ENCODE measurements at places on chromosomes 11 and 22. TPM values are rescaled to one million over a fixed set of nuclear protein-coding genes. Genes with fewer than 3 reads are reported as not detected.

DNA sequence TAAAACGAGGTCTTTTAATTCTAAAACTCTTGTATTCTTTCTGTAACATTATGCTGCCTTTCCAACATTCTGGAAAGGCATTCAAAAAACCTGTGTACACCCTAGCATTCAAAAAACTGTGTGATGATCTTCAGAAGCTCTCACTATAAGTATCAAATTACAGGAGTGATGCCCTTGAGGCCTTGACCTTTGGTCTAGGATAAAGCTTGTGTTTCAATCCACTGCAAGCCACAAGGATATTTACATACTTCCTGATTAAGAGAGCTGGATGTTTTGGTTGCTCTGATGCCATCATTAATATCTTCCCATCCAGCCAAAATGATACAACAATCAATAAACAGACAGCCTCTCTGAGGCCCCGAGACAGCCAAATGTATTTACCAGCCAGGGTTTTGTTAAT is 11.9 kb downstream of the CLPB start:
- no peak overlapping the region for H3K4me3 ChIP-seq
- no peaks in the 10 kb centered on the region for H3K27me3 ChIP-seq
- H3K36me3 ChIP-seq = no peaks in the 10 kb centered on the region

- DNase-seq = peak; percentile 44
- H3K27ac ChIP-seq = no peak overlapping the region
- no peaks in the 10 kb centered on the region for H3K36me3 ChIP-seq
- H3K27me3 ChIP-seq = peaks cover 13% of the 10 kb centered on the region
These were observed 9.7 kb upstream of the TCF20 start for GRCh38 chr22:42280140-42280539.

GRCh38 chr11:118929501-118930093 is 3.9 kb upstream of the BCL9L start:
- DNase-seq = peak; percentile 92
- H3K4me3 ChIP-seq = peak overlapping the region; percentile 73
- H3K27me3 ChIP-seq = no peaks in the 10 kb centered on the region
- H3K27ac ChIP-seq = peak overlapping the region; percentile 93
- peaks cover 31% of the 10 kb centered on the region for H3K4me1 ChIP-seq

DNA sequence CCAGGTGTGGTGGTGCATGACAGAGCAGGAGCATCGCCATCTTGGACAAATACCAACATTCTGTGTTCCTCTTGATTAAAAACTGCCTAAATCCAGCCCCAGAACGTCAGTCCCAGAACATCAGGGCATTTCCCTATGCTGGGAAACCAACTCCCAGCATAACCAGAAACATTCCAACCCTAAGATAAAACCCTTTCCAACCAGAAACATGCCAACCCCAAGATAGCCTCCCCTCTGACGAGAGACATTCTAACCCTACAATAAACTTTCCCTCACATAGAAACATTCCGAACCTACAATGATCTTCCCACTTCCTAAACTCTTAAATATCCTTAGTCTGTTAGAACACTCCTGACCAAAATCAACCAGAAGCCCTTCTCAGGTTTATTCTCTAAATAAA is 11.6 kb downstream of the PLAAT4 start:
- peaks cover 20% of the 10 kb centered on the region for H3K4me1 ChIP-seq
- H3K4me3 ChIP-seq = no peak overlapping the region
- H3K36me3 ChIP-seq = peaks cover 22% of the 10 kb centered on the region
- no peaks in the 10 kb centered on the region for H3K27me3 ChIP-seq

DNA sequence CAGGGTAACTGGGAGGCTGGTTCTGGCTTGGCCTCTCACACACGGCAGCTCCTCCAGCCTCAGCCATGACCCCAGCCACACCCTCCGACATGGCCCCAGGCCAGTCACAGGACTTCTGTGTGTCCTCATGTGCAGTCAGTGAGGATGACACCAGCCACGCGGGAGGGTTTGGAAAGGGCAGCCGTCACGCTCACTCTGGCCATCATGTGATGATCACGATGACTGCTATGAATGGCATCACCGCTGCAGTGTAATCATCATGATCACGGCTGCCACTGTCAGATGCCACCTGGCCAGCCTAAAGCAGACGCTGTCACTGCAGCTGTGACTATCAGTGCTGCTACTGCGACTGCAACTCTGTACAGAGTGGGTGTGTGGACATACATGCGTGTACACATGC is 640.9 kb downstream of the BRD1 start:
- no peak overlapping the region for H3K27ac ChIP-seq
- H3K4me1 ChIP-seq = no peaks in the 10 kb centered on the region
- no peaks in the 10 kb centered on the region for H3K36me3 ChIP-seq
- H3K27me3 ChIP-seq = no peaks in the 10 kb centered on the region

Gene BET1L
- total RNA-seq = 40.8 TPM

Gene ANGPTL5
- not detected for total RNA-seq

Gene TEAD1
- total RNA-seq = 14.6 TPM

Gene EI24
- total RNA-seq = 45.7 TPM

Gene RAC2
- 363 TPM for total RNA-seq

Gene ELF5
- total RNA-seq = 8.8 TPM

Gene NOX4
- total RNA-seq = 3.9 TPM
